Effector CD8-positive, alpha-beta T cell (primary cell): ENCODE measurements at places on chromosomes 12 and 14.

DNA sequence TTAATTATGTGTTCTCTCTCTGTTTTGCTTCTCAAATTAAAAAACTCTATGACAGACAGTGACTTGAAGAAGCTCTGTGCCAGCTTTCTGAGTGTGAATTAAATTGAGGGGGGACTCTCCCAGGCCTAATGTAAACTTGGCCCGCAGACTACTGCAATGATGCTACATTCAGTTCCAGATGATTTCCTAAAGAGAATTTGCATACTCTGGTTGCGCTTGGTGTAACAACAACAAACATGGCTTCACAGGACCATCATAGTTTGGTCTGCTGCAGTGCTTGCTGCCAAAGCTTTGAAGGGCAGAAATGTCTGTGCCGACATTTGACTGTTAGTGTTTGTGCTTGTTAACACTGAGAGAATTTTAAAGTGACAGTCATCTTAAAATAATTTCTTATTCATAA is 25.0 kb downstream of the CFAP54 start:
- no peak for DNase-seq

GRCh38 chr12:92432724-92433441 is 269.9 kb upstream of the PLEKHG7 start:
- DNase-seq: no peak

DNA sequence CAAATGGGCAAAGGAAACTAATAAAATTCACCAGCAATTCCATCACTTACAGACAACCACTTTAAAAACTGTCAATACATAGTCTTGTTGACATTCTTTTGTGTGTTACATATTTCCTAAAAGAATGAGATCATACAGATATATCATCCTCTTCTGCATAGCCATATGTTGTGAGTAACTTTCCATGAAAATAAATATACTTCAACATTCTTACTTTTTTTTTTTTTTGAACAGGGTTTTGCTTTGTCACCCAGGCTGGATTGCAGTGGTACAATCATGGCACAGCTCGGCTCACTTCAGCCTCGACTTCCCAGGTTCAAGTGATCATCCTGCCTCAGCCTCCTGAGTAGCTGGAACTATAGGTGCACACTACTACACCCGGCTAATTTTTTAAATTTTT is 20.9 kb downstream of the ZC2HC1C start:
- no peak for DNase-seq

- DNase-seq: no peak
Observed at GRCh38 chr12:125249066-125249824, 184.0 kb downstream of the AACS start.

DNA sequence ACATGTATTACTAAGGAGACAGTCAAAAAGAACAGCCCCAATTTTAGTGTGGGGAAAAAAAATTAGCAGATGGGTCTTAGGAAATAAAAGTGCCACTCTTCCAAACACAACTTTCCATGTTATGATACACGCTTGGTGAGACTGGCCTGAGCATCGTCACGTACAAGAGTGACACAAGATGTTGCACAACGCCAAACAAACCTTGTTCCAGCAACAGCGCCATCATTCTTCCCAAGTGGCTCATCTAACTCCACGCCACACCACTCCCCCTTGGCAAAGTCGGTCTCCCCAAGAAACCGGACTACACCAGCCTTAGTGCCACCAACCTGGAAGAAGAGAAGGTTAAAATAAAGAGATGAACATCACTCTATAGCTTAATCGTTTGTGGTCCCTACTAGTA is 58.7 kb downstream of the CLIP1 start:
- DNase-seq: no peak

- DNase-seq: no peak
Observed at GRCh38 chr12:92143258-92143657, 2.4 kb downstream of the BTG1 start.

DNA sequence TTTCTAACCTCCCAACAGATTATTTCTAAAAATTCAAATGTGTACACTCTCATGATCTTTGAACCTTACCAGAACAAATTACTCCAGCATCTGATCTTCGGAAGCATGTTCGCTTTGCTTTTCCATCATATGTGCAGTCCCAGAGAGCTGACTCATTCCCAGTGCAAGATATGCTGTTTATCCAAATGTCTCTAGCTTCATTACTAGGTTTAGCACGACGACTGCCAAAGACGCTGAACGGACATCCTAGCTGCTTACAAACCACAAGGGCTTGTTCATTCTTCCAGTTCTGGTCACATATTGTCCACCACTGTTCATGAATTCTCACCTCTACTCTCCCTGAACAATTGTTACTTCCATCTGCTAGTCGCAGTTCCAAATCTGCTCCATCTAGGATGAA is 40.5 kb downstream of the CD163L1 start:
- no peak for DNase-seq

GRCh38 chr12:47803191-47803875 is 16.4 kb downstream of the HDAC7 start:
- DNase-seq: no peak

GRCh38 chr12:94305130-94305957 is 154.3 kb downstream of the CEP83 start:
- DNase-seq: no peak

DNA sequence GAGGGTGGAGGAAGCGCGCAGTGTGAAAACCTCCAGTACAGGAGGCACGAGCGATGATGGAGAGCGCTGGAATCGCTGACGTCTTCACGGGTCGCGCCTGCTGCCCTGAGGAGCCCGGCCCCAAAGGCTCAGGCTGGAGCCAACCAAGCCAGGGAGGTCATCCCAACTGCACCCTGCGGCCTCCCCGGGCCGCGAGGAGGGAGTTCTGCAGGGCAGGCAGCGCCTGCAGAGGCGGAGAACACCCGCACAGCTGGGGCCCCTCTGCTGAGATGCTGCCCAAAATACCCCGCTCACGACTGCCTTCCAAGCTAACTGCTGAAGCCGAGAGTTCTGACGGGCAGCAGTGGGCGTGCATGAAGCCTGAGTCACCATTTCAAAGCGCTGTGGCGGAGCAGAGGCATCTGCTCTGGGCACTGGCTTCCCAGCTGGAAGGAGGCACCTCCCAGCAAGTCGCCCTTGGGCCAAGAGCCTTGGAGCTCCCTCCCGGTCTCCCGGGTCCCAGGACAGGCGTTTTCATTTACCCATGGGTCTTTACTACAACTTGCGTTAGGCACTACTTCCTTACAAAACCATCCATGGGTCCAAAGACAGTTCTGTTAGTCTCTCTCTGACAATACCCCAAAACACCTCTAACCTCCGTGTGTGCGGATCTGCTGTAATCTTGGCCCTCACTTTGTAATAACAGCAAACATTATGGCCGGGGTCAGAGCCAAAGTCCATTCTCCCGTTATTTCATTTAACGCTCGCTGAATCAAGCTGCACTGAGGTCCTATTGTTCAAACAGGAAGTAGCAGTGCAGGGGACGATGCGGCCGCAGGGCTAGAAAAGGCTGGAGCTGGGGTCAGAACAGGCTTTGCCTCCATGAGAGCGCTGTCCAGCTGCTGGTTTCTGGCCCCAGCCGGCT is 60.1 kb upstream of the RIMBP2 start:
- DNase-seq: no peak

DNA sequence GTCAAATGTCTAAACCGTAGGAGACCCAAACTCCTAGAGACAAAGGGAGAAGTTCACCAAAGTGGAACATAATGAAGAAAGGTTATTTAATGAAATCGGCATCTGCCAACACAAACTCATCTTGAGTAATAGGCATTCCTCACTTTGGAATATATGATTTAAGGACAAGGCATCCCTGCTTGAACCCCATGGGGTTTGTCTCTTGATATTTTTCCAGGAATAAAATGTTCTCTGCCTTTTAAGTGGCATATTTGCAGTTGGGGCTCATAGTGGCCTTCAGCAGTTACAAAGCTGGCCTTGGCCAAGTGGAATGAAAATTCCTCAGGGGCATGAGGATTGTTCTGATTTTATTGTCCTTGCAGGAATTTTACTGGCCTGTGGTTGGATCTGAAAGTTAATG is 7.1 kb downstream of the POP5 start:
- DNase-seq: no peak

DNA sequence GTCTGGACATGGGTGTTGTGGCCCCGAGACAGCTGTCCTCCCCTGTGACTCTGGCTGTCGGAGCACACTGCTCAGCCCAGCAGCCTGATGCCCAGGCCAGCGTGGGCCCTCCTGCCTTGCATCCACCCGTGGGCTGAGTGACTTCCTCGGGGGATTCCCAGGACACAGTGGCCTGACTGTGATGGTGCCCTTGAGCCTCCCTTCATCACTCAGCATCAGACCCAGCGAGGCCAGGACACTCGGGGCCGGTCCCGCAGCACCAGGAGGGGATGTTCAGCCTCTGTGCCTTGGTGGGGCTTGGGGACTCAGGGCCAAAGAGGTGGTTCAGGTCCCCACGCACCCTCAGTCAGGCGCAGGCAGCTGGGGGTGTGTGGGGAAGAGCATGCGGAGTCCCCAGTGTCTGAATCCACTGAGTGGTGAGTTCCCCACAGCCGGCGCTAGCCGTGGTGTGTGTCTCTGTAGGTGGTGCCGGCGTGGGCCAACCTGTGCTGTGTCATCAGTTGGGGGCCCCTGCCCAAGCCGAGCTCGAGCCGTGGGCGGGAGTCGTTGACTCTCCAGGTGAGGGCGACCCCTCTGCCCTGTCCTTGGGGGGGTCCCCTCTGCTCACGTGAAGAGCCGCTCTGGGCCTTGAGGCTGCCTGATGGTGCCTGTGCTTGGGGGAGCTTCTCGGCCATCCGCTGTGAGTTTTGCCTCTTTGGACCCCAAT is 185.8 kb downstream of the ADGRD1 start:
- no peak for DNase-seq

GRCh38 chr12:41424651-41425050 is 236.5 kb downstream of the PDZRN4 start:
- DNase-seq: no peak

GRCh38 chr12:24728366-24728765 is 220.5 kb downstream of the BCAT1 start:
- DNase-seq: no peak

DNA sequence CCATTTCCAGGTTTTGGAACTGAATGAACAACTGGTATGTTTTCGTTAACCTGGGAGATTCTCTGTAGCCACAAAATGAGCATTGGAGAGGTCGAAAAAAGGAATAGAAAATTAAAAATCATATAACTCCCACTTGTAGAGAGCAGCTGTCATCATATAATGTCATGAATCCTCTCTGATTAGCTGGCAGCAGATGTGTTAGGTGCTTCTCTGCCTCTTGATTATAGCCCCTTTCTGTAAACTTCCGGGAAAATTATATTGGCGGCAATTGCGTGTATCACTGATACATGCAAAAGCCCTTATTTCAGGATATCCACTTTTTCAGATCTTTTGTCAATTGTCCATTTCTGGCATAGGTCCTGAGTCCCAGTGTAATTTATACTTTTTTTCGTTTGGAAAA is 31.7 kb downstream of the FGD4 start:
- no peak for DNase-seq

- no peak for DNase-seq
Observed at GRCh38 chr14:77645520-77646230, 29.2 kb upstream of the SPTLC2 start.

DNA sequence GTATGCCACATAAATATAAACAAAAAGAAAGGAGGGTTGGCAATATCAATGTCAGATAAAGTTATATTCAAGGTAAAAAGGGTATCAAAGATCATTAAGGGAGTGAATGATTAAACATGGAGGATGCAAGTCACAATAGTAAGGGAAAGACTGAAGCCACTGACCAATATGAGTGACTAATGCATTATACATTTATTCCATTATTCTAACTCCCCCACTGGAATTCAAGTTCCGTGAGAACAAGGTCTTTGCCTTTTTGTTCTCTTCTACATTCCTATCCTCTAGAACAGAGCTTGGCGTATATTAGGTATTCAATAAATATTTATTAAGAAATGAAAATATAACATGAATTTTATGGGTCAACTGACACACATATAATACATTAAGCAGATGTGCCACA is 30.7 kb downstream of the MAP4K5 start:
- no peak for DNase-seq

- no peak for DNase-seq
Observed at GRCh38 chr12:3164454-3165077, 87.4 kb downstream of the TSPAN9 start.

DNA sequence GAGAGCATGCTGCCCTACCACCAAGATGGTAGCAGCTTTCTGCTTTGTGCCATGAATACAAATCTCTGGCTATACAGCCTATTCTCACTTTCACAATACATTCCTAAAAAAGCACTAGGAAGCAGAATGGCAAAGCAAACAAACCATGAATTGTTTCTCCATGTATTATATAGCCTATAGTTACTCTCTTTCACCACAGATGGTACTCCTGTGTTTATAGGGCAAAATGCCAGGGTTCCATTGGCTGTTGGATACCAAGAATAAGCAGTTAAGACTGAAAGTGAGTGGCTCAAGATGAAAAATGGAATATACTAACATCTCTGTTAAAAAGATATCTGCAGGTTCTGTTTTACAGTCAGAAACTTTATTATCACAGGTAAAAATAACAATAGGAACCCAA is 11.1 kb downstream of the ARF3 start:
- no peak for DNase-seq

DNA sequence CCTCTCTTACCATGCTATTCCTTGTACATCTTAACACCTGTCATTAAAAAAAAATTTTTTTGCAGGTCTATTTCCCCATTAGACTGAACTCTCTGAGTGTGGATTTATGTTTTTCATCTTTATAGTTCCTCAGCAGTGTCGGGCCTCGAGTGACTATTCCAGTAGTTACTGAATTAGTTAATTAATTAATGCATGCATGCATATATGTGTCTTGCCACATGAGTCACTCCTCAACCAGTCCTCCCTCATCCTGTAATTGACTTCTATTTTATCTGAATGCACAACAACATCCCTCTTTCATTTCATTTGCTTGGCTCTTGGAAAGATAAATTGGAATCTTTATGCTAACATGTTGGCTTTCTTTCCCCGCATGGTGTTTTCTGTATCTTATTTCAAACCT is 35.6 kb downstream of the ERG28 start:
- no peak for DNase-seq

GRCh38 chr12:57039016-57039798 is 10.7 kb downstream of the MYO1A start:
- DNase-seq: no peak

DNA sequence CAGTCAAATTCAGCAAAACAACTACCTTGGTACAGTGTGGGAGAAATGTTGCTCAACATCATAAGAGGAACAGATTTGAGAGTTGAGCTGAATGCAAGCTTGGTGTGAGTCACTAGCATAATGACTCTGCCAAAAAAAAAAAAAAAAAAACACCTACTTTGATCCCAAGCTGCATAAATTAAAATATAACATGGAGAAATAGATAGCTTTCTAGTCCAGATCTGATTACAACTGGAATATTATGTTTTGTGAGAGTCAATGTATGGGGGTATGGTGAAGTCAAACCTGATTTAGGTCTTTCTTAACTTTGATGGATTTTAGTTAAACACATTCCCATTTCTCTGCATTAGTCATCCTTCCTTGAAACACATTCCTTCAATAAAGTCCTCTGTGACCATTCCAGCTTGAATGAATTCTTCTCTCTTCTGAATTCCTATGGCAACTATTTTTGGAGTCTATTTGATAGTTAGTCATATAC is 188.1 kb downstream of the SLC5A8 start:
- no peak for DNase-seq

DNA sequence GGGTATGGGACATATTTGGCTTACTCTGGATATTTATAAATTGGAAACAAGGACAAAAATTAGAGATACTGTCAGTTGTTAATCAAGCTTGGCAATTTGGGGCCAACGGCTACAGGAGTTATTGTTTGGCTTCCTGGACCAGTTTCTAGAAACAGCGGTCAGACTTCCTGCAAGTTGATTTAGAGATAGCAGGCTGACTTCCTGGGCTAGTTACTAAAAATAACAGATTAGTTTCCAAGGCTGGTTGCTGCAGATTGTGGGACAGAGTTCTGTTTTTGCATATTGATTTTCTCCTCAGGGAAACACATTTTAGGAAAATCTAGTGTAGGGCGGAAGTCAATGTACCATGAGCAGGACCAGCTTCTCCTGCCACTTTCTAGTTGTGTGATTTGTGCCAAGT is 144.0 kb upstream of the TMPO start:
- no peak for DNase-seq
